Fibroblast of skin of left biceps (primary cell): ENCODE measurements at places on chromosomes 4 and X.

DNA sequence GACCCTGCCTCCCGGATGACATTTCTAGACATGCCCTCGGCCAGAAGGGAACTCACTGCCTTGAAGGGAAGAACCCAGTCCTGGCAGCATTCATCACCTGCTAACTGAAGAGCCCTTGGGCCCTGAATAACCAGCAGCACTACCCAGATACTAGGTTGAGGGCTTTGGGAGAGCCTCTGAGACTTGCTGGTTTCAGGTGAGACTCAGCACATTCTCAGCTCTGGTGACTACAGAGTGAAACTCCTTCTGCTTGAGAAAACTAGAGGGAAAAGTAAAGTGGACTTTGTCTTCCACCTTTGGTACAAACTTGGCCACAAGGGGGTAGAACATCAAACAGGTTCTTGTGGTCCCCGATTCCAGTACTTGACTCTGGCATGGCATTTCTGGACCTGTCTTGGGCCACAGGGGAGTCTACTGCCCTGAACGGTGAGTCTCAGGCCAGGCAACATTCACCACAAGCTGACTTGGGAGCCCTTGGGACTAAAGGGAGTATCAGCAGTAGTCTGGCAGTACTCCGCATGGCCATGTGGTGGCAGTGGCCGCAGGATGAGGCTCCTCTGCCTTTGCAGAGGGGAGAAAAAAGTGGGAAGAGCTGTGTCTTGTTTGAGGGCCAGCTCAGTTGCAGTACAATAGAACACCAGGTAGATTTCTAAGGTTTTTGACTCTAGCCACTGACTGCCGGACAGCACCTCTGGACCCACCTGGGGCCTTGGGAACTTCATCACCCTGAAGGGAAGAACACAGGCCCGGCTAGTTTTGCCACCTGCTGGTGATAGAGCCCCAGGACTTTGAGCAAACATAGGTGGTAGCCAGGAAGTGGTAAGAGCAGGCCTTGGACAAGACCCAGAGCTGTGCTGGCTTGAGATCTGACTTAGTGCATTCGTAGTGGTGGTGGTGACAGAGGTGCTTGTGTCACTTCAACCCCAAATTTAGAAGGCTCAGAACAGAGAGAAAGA, 414.8 kb downstream of the OPHN1 start:
- no peak for DNase-seq

- DNase-seq: no peak
These were observed 601.4 kb upstream of the AADAT start for GRCh38 chr4:170691168-170691567.

- no peak for DNase-seq
These were observed 45.6 kb downstream of the MAOB start for GRCh38 chrX:43836435-43837184.

DNA sequence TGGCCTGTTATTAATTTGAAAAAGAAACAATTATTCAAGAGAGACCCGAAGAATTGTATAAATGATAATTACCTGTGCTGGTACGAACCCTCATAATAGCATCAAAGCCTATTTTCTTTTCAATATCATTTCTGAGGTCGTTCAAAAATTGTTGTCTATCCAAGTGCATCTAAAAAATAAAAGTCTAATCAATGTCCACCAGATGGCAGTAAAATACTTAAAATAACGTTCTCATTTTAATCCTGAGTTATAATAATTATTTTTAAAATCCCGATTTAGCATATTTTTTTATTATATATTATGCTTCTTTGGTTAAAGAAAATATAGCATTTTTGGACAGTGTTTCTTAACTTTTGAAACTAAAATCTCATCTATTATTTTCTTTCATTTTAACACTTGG, 55.7 kb downstream of the METTL14 start:
- DNase-seq: no peak

- no peak for DNase-seq
These were observed 935.4 kb upstream of the TENM3 start for GRCh38 chr4:181307824-181308223.

DNA sequence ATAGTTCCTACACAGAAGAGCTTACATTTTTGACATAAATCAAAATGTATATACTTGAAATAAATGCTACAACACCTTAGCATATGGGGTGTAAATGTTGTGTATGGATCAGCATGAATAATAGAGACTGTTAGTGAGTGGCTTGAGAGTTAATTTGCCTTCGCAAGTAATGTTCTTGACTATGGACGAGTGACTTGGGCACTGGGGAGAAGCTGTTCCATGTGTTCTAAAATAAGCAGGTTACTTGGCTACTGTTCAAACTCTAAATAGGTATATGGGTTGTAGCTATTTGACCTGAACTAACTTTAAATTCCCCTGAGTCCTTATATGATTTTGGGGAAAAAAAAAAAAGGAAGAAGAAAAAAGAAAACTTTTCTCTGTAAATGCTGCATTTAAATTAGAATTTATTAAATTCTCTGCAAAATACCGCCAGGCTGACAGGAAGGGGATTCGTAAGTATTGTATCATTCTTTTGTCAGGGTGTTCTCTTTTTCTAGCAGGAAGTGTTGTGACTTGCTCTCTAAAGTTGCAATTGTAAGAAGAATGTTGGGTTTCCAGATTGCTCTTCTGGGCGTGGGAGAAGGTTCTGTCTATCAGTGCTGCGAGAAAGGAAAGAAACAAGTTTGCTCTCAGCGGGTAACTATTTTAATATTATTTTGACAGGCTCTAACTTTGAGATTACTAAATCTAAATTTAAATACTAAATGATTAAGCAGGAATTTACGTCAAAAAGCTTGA, 32.2 kb downstream of the PLS3 start:
- no peak for DNase-seq

GRCh38 chr4:150402871-150403272, 179.1 kb upstream of the MAB21L2 start:
- DNase-seq: no peak
